Stimulated activated CD4-positive, alpha-beta T cell treated with anti-CD3 and anti-CD28 coated beads, Interleukin-2, amount 100 ng/mL, for 4 hours (primary cell): ENCODE measurements at places on chromosomes 12 and 14.

GRCh38 chr12:110105986-110106385 is 18.2 kb upstream of the IFT81 start:
- DNase-seq: no peak

GRCh38 chr14:83416476-83416875 is 1882.8 kb upstream of the SEL1L start:
- DNase-seq: no peak

DNA sequence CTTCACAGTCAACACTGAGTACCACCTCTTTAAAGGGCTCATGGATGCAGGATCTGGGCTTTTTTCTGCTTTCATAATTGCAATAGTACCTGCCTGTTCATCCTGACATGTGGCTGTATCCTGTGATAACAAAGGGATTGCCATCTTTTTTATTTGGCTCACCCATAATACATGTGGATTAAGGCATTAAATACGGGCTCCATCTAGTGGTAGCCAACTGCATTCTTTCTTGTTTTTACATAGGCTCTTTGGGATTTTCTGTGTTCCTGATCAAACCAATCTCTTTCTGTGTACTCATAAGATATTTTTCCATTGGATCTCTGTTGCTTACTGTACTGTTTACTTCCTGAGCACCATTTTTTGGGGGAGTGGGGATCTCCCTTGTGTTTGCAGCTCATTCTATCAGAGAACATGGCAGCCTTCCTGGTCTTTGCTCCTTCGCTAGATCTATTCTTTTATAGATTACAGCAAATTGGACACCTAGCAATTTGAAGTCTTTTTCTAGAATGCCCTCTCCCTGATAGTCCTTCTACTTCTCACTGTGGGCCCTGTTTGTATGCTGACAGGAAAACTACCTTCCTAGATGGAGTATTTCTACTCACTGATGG is 723.4 kb upstream of the MDGA2 start:
- no peak for DNase-seq

DNA sequence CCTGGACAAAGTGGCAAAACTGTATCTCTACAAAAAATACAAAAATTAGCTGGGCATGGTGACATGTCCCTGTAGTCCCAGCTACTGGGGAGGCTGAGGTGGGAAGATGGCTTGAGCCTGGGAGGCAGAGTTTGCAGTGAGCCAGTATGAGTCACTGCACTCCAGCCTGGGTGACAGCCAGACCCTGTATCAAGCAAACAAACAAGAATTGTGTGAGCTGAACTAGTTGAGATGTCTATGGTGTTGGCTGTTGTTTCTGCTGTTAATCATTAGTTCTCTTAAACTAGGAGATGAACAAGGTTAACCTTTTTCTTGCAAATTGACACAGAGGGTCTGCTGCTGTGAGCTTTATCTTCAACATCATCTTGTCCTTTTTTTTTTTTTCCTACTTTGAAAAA is 23.6 kb downstream of the RASSF3 start:
- no peak for DNase-seq

GRCh38 chr14:105193916-105194782 is 13.0 kb upstream of the NUDT14 start:
- DNase-seq: no peak

DNA sequence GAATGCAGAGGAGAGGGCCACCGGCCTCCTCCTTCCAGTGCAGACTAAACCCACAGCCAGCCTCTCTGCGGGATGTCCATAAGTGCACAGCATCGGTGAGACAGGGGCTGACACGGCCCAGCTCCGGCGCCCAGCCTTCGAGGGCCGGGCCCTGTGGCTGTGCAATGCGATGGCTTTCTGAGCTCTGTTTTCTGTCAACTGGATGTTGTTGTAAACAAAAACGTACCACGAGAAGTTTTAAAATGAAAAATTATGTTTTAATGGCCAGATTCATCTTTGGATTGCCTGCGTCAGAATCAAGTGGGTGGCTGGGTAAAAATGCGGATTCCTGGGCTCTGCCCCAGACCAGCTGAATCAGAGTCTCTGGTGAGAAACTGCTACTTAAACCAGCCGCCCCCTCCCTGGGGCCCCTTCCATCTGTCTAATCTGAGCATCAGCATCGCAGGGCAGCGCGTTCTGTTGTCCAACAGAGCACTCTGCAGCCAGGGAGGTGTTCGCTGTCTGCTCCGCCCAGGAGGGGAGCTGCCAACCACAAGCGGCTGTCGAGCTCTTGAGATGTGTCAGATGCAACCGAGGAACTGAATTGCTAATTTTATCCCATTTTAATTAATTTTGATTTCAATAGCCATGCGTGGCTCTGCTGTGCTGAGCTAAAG is 133.4 kb downstream of the RFLNA start:
- DNase-seq: no peak

DNA sequence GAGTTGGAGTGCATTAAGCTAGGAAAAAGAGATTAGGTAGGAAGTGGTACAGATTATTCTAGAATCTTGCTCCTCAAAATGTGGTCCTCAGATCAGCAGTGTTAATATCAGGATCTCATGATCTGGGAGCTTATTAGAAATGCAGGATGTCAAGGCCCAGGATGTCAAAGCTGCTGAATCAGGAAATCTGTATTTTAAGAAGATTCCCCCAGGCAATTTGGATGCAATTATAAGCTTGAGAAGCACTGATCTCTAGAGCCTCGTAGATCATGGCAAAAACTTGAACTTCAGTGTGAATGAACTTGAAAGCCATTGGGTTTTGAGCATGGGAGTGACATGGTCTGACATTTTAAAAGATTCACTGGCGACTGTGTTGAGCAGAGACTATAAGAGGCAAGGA is 6.6 kb downstream of the NCAPD2 start:
- DNase-seq: no peak
